ENCODE measurements at places on chromosomes 3 and 15.

- DNase-seq, result no peak
Observed at GRCh38 chr3:40680685-40681657, 156.2 kb downstream of the ZNF621 start.

DNA sequence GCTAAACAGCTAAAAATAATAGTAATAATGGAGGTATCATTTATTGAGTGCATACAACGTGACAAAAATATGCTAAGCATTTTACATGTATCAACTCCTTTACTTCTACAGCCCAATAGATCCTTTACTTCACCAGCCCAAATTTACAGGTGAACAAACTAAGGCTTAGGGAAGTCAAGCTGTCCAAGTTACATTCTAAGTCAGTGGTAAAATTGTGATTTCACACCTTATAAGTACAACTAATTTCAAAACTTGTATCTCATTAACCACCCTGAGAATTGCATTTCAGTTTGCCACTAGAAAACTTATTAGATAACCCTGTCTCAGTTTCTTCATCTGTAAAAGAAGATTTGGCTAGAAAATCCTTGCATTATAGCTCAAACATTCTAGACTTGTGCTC, 10.7 kb downstream of the SLC33A1 start:
- DNase-seq, result no peak

DNA sequence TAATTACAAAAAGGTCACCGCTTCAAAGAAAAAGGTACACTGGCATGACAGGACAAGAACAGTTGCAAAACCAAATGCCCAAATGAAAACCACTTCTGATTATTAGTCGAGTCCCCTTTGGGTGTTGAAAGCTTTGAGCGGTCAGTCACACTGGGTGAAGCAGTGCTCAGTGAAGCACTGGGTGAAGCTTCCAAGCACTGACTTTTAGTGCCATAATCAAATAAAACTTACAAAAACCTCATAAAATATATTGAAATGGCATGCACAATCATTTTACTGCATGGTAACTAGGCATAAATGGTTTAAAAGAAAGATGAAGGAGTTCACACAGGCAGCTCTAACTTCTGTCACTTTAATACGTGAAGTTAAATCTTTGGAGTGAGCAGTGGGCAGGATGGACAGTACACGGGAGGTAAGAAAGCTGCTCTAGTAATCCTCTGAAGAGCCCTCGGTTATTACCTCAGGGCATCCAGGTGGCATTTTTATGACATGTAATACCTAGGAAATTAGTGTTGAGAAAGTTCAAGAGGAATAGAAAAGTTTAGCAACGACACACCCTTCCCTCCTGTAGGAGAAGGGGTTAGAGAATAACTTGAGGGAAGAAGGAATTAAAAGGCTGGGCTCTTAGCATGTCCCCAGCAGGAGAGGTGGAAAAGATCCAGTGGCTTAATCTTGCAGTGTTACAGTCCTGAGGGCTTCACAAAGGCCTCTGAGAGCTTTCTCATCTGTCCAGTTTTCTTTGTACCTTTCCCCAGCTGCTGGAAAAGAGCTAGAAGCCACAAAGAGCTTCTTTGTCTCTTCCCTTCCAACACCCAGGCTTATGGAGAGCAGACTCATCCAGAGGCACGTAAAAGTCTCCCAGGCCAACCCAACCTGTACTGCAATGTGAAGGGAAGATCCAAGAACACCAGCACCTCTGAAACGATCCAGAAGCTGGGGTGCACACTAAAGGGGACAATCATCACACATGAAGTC, 64.9 kb upstream of the MYO5C start:
- no peak for DNase-seq

GRCh38 chr15:50808728-50809127, 43.2 kb upstream of the SPPL2A start:
- DNase-seq, result no peak

DNA sequence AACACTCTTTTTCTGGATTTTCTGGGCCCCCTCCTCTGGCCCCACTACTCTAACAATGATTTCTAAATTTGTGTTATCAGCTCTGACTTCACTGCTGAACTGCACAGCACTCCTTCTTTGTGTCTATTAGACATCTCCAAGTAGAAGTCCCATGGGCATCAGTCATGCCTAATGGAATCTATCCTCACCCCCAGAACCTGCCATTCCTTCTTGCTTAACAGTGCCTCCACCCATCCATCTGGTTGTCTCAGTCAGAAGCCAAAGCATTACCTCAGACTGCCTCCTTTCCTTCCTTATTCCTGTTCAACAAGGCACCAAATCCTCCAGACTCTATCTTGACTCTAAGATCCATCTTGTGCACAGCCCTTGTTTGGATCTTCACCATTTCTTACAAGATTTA, 36.2 kb downstream of the SSR3 start:
- DNase-seq, result no peak
